ENCODE measurements at places on chromosomes 11 and 22. TPM values are rescaled to one million over a fixed set of nuclear protein-coding genes. Genes with fewer than 3 reads are reported as not detected.

Gene SEC14L3
- not detected for total RNA-seq

Gene CNTF
- total RNA-seq: 1.1 TPM

- no peak for DNase-seq
Observed at GRCh38 chr11:97756571-97757335, 1264.0 kb upstream of the CNTN5 start.

GRCh38 chr22:30889268-30889995 is 79.1 kb downstream of the MORC2 start:
- DNase-seq: no peak
